ACHN (cell line): ENCODE measurements at places on chromosomes 12 and 14.

- peak; percentile 80 for DNase-seq
These were observed 3.0 kb upstream of the METTL17 start for GRCh38 chr14:20986811-20987210.

- peak; percentile 42 for DNase-seq
These were observed 10.6 kb upstream of the DNAL1 start for GRCh38 chr14:73634011-73634833.

DNA sequence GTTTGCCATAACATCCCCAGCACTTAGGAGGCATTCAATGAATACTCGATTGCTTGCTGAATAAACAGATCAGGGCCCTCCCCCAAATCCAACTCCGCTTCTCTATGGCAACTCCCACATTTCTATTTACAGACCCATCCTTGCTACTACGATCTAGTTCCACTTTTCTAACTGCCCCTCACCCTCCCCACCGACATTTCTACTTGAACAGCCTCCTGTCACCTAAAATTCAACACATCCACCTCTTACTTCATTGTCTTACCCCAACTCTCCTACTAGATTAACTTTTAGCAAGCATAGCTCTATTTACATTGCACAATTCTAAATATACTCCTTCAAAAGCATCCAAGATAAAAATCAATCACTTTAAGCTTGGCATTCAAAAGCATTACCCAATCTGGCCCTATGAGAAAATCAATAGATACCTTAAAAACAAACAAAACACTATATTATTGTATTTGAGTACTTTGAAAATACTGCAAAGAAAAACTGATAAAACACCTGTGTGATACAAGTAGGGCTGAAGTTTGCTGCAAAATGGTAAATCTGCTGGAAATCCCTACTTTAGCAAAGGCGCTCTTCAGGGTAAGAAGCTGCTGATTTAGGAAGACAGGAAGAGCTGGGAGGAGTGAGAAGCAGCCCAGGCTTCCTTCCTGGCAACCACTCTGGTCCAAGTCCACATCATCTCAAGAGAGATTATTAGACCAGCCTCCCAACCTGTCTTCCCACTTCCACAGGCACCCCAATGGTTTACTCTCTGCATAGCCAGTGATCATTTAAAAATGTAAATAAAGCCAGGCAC is 96.4 kb downstream of the HECTD4 start:
- DNase-seq, result no peak

DNA sequence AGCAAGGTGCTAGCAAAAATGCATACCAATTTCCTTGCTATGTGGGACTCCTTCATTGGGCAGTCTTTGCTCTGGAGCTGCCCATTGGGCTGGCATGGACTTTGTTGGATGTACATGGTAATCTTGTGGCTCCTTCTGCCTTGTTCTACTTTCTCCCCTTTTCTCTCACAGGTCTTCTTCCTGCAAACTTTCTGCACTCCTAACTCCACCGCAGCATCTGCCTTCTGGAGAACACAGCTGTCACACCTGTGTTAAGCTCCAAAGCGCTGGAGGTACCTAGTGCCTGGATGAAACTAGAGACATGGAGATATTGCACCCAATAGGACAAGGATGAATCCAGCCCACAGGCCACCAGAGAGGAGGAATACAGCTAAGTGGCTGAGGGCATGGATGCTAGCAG is 60.7 kb upstream of the CCND2 start:
- no peak for DNase-seq

GRCh38 chr12:2412305-2412643 is 359.5 kb downstream of the CACNA1C start:
- DNase-seq, result no peak

DNA sequence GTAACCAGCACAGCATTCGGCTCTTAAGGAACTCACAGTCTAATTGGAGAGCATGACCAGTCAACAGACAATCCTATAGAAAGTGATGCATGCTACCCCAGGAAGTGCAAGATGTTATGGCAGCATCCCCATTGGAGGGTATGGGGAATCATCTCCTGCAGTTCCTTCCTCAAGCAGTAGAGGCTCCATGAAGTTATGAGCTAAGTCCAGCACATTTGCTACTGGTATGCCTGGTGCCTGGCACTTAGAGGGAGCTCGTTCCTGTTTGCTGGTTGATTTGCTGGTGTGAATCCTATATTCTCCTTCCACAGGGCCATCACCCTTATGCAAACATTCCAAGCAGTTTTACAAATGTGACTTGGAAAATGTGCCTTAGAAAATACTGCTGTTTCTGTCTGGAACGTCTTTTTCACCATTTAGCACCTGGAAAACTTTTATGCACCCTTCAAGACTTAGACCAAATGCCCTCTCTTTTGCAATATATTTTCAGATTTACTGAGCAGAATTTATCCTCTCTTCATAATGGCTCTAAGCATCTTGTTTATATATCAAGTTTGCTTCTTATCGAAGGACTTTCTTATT is 136.1 kb upstream of the WSCD2 start:
- DNase-seq, result peak; percentile 76

DNA sequence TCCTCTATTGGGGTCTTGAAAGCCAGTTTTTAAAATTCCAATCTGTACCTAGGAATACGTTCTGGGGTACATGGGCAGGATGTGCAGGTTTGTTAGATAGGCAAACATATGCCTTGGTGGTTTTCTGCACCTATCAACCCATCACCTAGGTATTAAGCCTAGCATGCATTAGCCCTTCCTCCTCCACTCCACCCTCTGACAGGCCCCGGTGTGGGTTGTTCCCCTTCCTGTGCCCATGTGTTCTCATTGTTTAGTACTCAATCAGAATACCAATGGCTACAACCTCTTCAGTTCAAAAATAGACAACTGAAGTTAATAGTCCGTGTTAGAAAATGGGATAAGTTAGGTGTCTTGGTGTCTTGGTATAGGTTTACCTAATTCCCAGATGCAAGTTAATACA is 3.4 kb downstream of the NTS start:
- no peak for DNase-seq
